Naive B cell (primary cell): ENCODE measurements at places on chromosomes 3 and 15.

DNA sequence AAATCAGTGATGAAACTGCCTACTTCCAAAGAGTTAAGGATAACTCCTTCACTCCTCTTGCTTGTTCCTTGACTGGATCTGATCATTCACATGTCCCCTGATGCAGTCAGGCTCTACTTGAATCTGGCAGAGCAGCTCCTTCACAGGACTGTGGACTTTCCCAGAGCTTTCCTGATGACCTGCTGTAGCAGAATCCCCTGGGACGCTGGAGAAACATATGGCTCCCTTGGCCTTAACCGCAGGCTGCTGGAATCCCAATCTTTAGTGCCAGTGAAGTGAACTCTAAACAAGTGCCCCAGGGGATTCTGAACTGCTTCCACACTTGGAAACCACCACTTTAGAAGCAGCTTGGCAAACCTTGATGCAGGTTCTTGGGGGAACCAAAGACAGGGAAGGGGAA is 217.8 kb downstream of the CHST2 start:
- no peak overlapping the region for H3K4me3 ChIP-seq
- H3K27me3 ChIP-seq = no peaks in the 10 kb centered on the region
- H3K4me1 ChIP-seq = no peaks in the 10 kb centered on the region
- H3K36me3 ChIP-seq = no peaks in the 10 kb centered on the region
- H3K27ac ChIP-seq = no peak overlapping the region
- no peak for DNase-seq

GRCh38 chr15:63340878-63341277 is 40.8 kb downstream of the CA12 start:
- DNase-seq = no peak
- H3K36me3 ChIP-seq = no peaks in the 10 kb centered on the region
- H3K27me3 ChIP-seq = no peaks in the 10 kb centered on the region

DNA sequence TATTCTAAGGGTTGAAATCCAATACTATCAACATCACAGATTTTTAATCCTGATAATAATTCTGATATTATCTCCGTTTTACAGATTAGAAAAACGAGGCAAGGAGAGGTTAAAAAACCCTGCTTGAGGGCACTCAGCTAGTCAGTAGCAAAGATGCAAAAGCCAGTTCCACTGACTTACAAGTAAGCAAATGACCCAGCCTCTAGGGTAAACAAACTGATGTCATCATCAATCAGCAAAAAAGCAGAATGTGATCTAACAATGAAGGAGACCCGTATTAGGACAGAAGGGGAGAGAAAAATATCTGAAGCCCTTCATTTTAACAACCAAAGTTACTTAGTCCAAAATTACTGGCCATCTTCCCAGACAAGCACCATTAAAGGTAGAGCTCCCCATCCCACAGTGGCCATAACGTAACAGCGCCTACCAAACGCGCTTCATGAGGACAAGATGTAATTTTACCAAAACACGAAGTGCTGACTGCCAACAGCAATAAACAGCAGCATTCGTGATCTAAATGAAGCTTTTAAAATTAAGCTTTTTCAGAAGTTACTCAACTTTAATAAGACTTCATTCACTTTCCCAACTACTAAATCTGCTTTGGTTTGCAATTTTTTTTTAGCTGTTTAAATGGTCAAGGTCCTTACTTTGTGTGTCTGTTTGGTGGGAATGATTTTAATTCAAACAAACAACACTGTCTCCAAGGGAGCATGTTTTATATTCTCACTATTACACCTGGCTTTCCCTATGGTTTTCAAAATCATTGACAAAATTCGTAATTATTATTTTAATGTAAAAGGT is 176.6 kb downstream of the OSBPL10 start:
- DNase-seq = no peak
- no peaks in the 10 kb centered on the region for H3K27me3 ChIP-seq
- peaks cover 39% of the 10 kb centered on the region for H3K4me1 ChIP-seq
- no peak overlapping the region for H3K4me3 ChIP-seq
- H3K27ac ChIP-seq = no peak overlapping the region

- H3K27me3 ChIP-seq = peaks cover 10% of the 10 kb centered on the region
- H3K4me1 ChIP-seq = no peaks in the 10 kb centered on the region
- peaks cover 18% of the 10 kb centered on the region for H3K36me3 ChIP-seq
Observed at GRCh38 chr3:9279966-9280365, 30.5 kb upstream of the SRGAP3 start.

GRCh38 chr15:78264304-78265136 is at the start of gene DNAJA4:
DNAJA4 (plus strand) TSS chr15:78264562; CDS start chr15:78264764, 202 bp downstream.
- H3K27ac ChIP-seq = no peak within 1 kb of the TSS
- H3K4me3 ChIP-seq = peak within 1 kb of the TSS; percentile 82
- no peaks in the 10 kb centered on the region for H3K36me3 ChIP-seq
- DNase-seq = peak; percentile 40
- H3K27me3 ChIP-seq = no peaks in the 10 kb centered on the region

- DNase-seq = no peak
- H3K36me3 ChIP-seq = no peaks in the 10 kb centered on the region
- H3K4me3 ChIP-seq = no peak overlapping the region
- no peak overlapping the region for H3K27ac ChIP-seq
- H3K27me3 ChIP-seq = no peaks in the 10 kb centered on the region
- H3K4me1 ChIP-seq = no peaks in the 10 kb centered on the region
Observed at GRCh38 chr3:30986551-30986950, 92.1 kb upstream of the GADL1 start.

- no peak overlapping the region for H3K27ac ChIP-seq
- no peak for DNase-seq
- H3K36me3 ChIP-seq = no peaks in the 10 kb centered on the region
- peaks cover 3% of the 10 kb centered on the region for H3K4me1 ChIP-seq
- no peak overlapping the region for H3K4me3 ChIP-seq
- H3K27me3 ChIP-seq = peaks cover 11% of the 10 kb centered on the region
Observed at GRCh38 chr3:124627501-124627908, 102.7 kb upstream of the UMPS start.

DNA sequence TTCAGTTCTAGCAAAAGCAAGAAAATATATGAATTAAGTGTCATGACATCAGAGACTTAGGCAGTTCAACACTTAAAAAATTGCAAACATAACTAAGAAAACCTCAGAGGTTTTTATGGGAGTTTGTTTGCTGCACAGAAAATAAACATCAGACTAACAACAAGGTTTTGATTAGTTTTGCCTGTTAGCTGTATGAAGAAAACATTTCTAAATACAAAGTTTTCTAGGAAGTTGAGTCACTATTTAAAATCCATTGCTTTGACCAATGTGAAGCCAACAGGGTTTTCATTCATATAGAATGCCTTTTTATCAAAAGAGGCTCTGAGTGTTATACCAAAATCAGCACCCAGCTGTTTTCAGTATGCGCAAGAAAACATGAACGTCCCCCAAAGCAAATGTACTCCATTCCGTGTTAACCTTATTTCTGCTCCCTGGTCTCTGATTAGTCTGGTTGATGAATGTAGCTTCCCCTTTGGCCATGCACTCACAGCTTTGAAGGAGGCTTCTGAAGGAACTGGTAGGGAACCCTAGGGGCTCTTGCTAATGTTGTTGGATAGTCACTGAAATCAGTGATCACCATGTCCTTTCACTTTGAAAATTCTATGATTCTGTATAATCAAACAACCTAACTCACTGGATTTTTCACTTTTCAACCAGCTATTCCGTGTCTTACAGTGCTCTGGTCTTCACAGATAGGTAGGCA is 89.6 kb upstream of the TSEN2 start:
- no peak for DNase-seq
- H3K36me3 ChIP-seq = no peaks in the 10 kb centered on the region
- H3K4me1 ChIP-seq = peaks cover 8% of the 10 kb centered on the region
- H3K27ac ChIP-seq = no peak overlapping the region
